ENCODE measurements at places on chromosomes 3 and 15. TPM values are rescaled to one million over a fixed set of nuclear protein-coding genes. Genes with fewer than 3 reads are reported as not detected.

- peak; percentile 38 for DNase-seq
These were observed 683 bp upstream of the CACNA2D3 start for GRCh38 chr3:54121414-54122323.

Gene ZBED2
- 0.54 TPM for polyA plus RNA-seq

- DNase-seq = no peak
These were observed 49.8 kb downstream of the PLD1 start for GRCh38 chr3:171760477-171760876.

DNA sequence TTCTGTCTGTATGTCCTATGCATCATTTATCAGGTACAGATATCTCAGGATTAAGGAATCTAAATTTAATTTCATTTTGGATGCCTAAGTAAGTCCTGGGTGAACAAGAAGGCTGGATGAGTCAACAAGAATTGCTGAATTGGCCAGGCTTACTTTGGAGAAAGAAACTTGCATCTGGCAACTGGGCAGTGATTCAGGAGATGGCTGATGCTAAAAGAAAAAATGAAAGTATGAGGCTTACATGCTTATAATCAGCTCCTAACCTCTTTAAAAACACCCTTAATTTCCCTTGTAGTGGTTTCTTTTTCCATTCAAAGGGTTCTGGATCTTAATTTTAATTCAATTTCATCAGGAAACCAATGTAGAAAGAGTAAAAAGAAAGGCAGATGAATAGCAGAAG lies 228.8 kb upstream of the PEX5L start:
- DNase-seq = no peak

DNA sequence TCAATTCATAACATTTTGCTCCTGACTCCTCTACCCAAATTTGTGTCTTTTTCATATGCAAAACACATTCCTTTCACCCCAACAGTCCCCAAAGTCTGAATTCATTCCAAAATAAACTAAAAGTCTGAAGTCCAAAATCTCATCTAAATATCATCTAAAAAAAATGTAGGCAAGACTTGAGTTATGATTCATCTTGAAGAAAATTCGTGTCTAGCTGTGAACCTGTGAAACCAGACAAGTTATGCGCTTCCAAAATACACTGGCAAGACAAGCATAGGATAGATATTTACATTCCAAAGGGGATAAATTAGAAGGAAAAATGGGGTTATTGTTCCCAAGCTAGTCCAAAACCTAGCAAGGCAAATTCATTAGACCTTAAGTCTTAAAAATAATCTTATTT lies 1302.0 kb upstream of the GBE1 start:
- DNase-seq = no peak

GRCh38 chr3:178459038-178459410 lies 77.2 kb upstream of the KCNMB2 start:
- no peak for DNase-seq

Gene XXYLT1
- polyA plus RNA-seq = 5.7 TPM

GRCh38 chr3:50340448-50341329 lies at the start of gene RASSF1:
Gene RASSF1, minus strand, starts transcription at chr3:50340836. Its CDS starts 31 bp downstream, at chr3:50340805.
- peak; percentile 23 for DNase-seq

Gene BNC1
- not detected for polyA plus RNA-seq

GRCh38 chr3:169498336-169498735 lies 165.2 kb downstream of the MECOM start:
- DNase-seq = no peak

DNA sequence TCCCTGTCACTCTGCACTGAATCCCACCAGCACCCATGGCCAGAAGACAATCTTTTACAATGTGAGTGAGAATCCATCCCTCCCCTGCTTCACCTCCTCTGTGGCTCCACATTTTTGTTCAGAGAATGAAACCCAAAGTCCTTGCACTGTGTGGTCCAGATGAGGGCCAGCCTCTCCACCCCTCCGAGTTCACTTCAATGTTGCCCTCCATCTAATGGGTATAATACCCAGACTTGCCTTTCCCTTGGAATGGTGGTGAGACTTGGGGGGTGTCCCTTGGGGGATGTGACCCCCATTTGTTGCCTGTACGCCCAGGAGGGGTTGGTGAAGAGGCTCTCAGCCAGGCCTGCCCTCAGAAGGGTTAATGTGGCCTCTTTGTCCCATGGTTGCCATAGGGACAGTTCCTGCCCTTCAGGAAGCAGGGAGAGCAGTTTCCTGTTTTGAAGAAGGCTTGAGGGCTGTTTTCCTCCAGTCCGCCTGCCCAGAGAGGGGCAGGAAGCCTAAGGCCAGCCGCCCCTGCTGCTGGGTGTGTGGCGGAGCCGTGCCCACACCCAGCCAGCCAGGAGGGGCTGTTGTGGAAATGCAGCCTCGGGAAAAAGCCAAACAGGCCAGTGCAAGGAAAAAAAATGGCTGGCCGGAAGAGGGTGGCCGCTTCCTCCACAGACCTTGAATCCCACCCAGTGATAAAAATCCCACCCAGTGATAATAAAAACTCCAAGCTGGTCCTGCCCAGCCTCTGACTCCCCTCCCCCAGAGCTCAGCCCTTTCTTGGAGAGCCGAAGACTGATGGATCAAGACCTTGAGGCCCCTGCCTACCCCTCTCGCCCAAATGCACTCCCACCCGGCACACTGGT lies 14.6 kb upstream of the FGD5 start:
- no peak for DNase-seq

GRCh38 chr3:41600616-41601015 lies 361.3 kb downstream of the ULK4 start:
- no peak for DNase-seq

GRCh38 chr15:64651601-64652191 lies 123.7 kb downstream of the RBPMS2 start:
- DNase-seq = peak; percentile 50

- DNase-seq = no peak
These were observed 63.6 kb downstream of the KBTBD12 start for GRCh38 chr3:127978636-127979035.

Gene DZIP1L
- 2.9 TPM for polyA plus RNA-seq

Measured in kidney (tissue), 22 donors.